ENCODE measurements at places on chromosomes 1 and 21.

GRCh38 chr1:164466001-164466421, 93.0 kb upstream of the PBX1 start:
- DNase-seq: no peak

GRCh38 chr1:155940993-155941844, at the start of gene RXFP4:
Gene RXFP4 (plus strand): TSS chr1:155941638. CDS start chr1:155941710, 72 bp downstream.
- no peak for DNase-seq

DNA sequence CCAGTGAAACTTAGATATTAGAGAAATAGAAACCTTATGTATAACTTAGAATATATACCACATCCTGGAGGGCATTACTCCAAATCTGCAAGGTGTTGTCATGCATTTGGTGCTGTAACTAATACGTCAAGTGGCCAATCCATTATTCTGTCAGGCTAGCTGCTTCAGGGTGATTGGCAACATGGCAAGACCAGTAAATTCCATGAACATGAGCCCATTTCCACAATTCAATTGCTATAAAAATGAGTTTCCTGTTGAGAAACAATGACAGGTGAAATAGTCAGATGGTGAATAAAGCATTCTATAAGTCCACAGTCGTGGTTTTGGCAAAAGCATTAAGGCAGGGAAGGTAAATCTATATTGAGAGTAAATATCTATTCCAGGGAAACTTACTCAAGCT, 566.0 kb downstream of the ADGRL2 start:
- DNase-seq: no peak

- no peak for DNase-seq
These were observed 31.4 kb downstream of the RABGAP1L start for GRCh38 chr1:174190691-174191199.

DNA sequence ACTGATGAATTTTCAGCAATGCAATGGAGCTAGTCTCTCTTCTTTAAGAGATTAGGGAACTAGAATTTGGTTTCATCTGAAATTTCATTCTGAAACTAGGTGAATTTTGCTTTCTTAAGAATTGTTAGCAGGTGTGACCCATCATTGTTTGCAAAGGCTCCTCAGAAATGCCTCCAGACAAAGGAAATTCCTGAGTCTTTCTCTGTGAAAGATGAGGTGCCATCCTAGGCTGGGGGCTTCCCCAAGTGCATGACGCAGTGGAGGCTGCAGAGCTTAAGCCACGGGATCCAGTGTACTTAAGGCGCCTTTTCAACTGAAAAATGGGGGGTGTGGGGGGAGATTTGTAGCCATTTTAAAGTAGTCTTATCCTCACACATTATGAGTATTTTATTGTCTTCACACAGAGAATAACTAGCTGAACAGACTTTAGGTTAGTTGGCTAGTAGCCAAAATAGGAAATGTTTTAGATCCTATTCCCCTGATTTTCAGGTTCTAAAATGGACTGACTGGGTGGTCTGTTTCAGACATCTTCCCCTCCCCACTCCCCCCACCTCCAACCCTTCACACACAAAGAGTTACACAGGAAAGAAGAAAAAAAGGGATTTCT, 202.0 kb downstream of the NFIA start:
- DNase-seq: no peak
